MV-4-11 (cell line): ENCODE measurements at places on chromosomes 1 and 21.

DNA sequence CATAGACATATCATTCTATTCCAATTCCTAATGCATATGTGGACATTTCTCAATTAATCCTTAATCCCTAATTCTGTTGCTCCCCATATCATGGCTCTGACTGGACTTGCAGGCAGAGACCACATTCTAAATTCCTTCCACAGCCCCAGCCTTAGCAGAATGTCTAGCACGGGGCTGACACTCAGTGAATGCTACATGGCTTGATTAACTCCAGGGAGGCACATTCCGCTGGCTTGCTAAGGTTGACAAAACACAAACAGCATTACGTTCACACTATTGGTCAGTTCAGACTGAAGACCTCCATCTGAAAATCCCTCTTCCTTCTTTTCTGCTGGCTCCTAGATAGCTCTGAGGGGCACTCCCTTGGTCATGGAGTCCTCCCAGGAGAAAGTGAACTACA lies 119.4 kb downstream of the ASTN1 start:
- DNase-seq = no peak

DNA sequence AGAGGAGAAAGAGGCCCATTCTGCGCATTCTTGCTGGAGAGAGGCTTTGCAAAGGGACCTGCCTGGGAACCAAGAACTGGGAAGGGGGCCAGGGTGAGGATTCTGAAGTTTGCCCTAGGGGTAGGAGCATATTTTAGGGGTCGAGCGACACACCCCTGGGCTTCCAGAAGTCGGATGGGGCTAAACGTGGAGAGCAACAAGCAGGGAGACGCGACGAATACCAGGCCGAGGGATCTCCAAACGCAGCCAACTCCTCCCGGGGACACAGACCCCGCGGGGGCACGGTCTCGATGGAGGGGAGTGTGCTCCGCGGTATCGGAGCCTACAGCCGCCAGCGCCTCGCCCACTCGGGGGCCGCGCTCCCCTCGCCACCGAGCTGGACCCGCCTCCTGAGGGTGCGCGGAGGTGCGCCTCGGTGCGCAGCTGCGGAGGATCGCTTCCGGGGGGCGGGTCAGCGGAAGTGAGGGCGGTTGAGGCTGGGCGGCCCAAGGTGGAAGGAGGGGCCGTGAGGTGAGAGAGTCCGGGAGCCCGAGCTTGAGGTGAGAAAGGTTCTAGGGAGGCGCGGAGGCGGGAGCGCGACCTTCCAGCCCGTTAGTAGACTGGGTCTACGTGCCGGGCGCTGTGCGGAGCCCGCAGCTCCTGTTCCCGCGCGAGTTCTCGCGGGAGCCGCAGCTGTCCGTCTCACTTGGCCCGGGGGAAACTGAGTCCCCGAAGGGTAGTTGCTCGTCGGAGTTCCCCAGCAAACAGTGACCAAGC lies at the start of gene MTFR1L:
Gene MTFR1L (plus strand): TSS at position 464 of the 756 bp plus-strand sequence. CDS start 3,151 bp downstream, outside the sequence.
- peak; percentile 57 for DNase-seq

DNA sequence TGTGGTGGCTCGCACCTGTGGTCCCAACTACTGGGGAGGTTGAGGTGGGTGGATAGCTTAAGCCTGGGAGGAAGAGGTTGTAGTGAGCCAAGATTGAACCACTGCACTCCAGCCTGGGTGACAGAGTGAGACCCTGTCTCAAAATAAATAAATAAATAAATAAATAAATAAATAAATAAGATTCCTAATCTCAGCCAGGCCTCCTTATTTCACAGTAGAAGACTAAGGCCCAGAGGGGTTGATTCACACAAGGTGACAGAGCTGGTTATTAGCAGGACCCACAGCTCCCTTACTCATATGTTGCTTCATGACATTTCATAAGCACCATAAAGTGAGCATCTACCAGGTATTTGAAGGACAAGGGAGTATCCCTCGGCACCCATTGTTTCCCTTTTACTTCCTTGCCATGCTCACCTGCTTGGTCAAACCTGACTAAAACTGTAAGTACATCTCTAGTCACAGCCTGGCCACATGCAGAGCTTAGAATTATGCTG lies 32.7 kb downstream of the ALG14 start:
- no peak for DNase-seq

- no peak for DNase-seq
Measured at GRCh38 chr1:171083222-171083621, 7.5 kb upstream of the FMO3 start.

GRCh38 chr1:224805889-224806288 lies 123.6 kb upstream of the DNAH14 start:
- peak; percentile 14 for DNase-seq

GRCh38 chr1:108107658-108108057 lies 92.5 kb downstream of the SLC25A24 start:
- DNase-seq = peak; percentile 56

- DNase-seq = no peak
Measured at GRCh38 chr1:98523256-98523655, 138.3 kb upstream of the SNX7 start.

DNA sequence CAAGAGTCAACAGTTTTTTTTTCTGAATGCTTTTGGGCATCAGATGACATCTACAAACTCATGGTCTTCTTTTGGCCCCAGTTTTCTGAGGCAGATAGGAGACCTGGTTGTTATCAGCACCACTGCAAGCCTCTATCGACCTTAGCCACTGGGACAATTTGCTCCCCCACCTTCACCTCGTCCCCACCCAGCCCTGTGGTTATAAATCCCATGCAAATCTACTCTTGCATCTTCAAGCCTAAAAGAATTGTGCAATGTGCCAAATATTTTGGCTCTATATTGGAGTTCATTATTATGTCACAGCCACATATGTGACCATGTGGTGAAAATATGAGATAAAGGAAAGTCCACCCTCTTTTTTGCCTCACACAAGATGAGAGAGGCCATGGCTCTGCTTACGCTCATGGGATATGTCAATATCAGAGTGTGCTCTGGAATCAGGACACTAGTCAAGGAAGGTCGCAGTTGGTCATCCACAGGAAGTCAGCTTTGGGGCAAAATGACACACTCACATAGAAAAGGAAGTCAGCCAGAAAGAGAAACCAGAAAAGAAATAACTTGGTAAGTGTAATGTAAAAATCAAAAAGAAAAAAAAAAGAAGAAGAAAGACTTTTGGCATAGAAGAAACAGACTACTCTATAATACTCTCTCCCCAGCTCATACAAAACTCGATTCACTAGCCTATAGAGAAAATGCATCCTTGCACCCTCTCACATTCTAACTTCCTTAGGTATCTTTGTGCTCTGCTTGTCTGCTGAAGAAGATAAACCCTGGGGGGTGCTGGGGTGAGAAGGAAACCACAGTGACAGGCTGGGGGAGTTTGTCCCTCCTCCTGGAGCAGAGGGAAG lies 21.2 kb downstream of the SLC30A10 start:
- DNase-seq = peak; percentile 77

DNA sequence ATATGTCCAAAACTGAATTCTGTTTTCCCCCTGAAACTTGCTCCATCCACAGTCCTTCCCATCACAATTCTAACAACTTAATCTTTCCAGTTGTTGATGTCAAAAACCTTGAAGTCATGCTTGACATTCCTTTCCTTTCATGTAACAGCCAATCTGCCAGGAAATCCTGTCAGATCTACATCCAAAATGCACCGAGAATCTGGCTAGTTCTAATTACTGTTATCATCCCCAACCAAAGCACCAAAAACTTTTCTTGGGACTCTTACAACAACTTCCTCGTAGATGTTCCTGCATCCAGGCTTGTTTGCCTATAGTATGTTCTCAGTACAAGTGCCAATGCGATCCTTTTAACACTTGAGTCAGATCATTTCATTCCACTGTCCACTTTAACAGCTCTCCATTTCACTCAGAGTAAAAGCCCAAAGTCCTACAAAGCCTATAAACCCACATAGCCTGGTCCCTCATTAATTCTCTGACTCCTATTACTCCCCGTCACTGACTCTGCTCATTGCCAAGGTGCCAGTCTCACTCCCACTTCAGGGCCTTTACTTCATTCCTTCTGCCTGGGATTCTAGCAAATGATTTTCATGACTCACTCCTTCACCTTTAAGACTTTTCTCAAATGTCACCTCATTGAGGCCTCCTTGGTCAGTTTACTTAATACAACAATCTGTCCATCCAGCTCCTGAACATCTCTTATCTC lies 493.2 kb upstream of the NFIA start:
- DNase-seq = no peak

GRCh38 chr1:229434005-229434640 lies at the start of gene ACTA1:
Gene ACTA1 (minus strand): TSS chr1:229434094. CDS start chr1:229433115, 979 bp downstream.
- DNase-seq = no peak

GRCh38 chr1:34656299-34656698 lies 98.5 kb upstream of the GJB5 start:
- DNase-seq = no peak

DNA sequence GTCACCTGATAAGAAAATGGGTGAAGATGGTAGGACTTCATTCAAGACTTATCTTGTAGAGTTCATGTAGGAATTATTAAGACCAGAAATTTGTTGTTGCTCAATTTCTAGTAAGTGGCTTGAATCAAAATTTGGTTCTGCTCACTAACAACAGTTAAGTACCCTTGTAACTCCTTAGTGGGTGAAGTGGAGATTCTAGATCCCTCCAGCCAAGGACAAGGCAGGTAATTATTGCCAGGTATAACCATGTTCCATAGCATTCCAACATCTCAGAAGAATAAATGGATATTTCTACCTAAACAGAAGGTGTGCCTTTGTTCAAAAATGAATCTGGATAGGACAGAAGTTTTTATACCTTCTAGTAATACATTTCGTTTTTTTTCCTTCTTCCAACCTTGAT lies 282.3 kb downstream of the DUSP10 start:
- no peak for DNase-seq

- DNase-seq = no peak
Measured at GRCh38 chr1:116127848-116128540, 16.8 kb downstream of the MAB21L3 start.

- peak; percentile 84 for DNase-seq
Measured at GRCh38 chr1:239025223-239025622, 361.1 kb upstream of the CHRM3 start.

DNA sequence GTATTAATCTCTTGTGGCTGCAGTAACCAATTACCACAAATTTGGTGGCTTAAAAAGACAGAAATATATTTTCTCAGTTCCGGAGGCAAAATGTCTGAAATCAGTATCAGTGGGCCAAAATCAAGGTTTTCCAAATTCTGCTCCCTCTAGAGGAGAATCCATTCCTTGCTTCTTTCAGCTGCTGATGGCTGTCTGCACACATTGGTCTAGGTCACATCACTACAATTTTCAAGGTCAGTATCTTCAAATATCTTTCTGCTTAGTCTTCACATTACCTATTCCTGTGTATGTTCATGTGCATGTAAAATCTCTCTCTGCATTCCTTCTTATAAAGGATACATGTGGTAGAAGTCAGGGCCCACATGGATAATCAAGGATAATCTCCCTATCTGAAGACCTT lies 999.4 kb downstream of the KCNT2 start:
- DNase-seq = no peak

DNA sequence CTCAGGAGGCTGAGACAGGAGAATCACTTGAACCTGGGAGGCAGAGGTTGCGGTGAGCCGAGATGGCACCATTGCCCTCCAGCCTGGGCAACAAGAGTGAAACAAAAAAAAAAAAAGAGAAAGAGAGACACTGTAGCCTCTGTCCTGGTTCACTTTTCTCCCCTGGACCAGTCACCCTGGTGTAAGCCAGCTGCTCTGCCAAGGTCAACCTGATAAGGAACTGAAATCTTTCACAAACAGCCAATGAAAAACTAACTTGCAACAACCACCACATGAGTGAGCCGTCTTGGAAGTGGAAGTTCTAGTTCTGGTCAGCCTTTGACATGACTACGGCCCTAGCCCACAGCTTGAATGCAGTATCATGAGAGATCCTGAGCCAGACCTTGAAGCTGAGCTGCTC lies 36.8 kb upstream of the CXADR start:
- DNase-seq = peak; percentile 92

GRCh38 chr1:27037518-27037917 lies 24.9 kb upstream of the TENT5B start:
- no peak for DNase-seq

- DNase-seq = no peak
Measured at GRCh38 chr1:42046761-42047507, 106.3 kb upstream of the GUCA2B start.

DNA sequence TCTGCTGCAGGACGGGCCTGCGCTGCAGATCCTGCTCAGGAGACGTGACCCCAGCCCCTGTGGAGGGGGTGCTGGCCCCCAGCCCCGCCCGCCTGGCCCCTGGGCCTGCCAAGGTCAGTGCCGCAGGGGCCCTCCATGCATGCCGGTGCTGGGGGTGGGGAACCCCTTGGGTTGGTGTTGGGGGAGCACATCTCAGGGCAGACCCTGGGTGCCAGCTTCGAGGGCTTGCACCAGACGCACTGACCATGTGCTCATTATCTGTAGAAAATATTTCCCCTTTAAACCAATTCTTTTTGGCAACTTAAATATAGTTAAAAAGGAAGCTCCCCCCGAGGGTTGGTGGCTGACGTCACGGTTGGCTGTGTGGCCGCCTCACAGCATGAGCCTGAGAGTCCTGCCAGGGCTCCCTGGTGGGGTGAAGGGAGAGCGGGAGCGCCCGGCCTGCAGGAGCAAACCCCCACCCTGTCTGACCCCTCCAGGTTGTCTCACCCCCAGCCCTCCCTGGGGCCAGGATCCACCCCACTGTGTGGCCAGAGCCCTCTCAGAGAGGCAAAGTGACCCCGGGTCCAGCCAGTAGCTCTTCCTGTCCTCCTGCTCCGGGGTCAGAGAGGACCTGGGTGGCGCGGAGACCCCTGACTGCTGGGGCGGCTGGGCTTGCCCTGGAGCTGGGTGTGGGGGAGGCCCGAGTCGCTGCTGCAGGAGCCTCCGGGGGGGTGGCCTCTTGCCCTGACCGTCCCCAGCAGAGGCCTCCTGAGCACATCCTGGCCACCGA lies 5.3 kb upstream of the PFKL start:
- DNase-seq = peak; percentile 51

- peak; percentile 22 for DNase-seq
Measured at GRCh38 chr1:206606867-206607266, 5.4 kb downstream of the EIF2D start.

GRCh38 chr1:25458541-25459298 lies 28.0 kb downstream of the MACO1 start:
- DNase-seq = peak; percentile 76
